ENCODE measurements at places on chromosomes 2 and 18.

DNA sequence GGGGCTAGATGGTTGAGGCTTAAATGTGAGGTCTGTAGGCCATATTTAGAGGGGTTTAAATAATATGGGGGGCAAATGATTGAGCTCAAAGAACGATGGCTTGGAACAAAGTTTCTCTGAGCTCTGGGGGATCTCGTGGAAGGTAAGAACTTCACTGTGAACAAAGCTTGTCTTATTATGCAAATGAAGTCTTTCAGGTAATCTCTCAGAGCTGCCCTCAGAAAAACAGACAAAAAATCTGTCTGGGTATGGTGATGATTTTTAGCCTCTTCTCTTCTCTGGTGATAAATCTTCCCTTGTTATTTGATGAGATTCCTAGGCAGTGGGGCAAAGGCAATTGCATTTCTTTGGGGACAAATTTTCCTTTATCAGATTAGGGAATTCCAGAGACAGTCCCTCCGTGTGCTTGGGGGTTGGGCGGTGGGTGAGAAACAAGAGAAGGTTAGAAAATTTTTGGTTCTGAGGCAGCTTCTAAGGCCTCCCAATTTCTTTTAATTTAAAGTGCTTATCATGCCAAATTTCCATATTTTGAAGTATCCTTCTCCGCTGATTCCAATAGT lies 760.4 kb downstream of the TSN start:
- DNase-seq: no peak

DNA sequence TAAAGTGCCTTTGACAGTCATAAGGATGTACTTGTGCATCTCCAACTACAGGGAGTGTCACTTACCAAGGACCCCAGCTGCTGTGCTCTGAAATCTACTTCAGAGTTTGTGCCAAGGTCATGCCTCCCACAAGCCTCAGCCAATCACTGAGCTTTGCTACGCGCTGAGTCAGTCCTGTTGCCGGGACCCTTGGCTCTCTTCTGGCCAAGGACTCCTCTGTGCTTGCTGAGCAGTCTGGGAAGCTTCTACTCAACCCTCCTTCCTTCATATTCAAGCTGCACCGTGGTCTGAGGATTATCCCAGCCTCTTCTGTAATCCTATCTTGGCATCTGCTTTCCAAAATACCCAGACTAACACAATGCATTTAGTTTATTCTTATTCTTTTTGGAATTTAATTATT lies 398.9 kb upstream of the FANCL start:
- DNase-seq: no peak

GRCh38 chr18:8139891-8140406 lies 469.3 kb upstream of the RAB12 start:
- DNase-seq: no peak

DNA sequence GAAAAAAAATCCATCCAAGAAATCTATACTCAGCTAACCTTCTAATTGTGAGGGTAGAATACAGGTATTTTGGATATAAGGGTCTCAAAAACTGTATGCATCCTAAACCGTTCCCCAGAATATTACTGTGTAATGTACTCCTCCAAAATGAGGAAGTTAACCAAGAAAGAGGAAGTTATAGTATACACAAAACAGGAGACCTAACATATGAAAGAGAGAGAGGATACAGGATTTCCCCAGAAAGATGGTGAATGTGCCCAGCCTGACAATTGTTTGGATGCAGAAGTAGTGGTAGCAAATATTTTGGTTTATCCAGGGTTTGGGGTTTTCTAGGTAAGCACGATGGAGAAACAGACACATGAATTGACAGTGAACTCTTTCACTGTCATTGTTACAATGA lies 50.6 kb downstream of the GALNT3 start:
- peak; percentile 27 for DNase-seq

- no peak for DNase-seq
Measured at GRCh38 chr2:68767031-68767961, 32.7 kb downstream of the ARHGAP25 start.
